HT1080 (cell line): ENCODE measurements at places on chromosomes 5 and 9. TPM values are rescaled to one million over a fixed set of nuclear protein-coding genes. Genes with fewer than 3 reads are reported as not detected.

DNA sequence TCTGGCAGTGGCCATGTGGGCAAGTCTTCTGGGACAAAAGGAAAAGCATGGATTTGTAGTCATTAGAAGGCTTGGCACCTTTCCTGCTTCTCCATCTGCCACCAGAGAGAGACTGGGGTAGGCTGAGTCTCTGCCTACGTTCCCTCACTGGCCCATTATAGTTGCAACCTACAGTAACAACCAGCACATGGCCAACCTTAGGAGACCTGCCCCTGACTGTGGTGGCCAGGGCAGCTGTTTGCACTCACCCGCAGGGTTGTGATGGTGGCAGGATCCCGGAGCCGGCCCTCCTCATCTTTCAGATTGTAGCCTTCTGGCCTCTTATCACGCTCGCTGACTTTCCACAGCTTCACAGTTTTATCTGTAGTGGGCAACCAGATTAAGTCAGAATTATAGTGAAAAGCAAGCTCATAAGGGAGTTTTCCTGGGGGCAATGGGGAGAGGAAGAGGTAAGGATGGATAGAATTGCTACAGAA, 174.9 kb upstream of the GPR151 start:
- no peak for DNase-seq

GRCh38 chr5:78419396-78419795, 59.0 kb downstream of the SCAMP1 start:
- DNase-seq: no peak

NOTCH1 gene
- total RNA-seq: 11.4 and 13.7 TPM in 2 replicates

CDH9 gene
- total RNA-seq: not detected in 2 replicates

ANKRD34B gene
- total RNA-seq: not detected in 2 replicates

DNA sequence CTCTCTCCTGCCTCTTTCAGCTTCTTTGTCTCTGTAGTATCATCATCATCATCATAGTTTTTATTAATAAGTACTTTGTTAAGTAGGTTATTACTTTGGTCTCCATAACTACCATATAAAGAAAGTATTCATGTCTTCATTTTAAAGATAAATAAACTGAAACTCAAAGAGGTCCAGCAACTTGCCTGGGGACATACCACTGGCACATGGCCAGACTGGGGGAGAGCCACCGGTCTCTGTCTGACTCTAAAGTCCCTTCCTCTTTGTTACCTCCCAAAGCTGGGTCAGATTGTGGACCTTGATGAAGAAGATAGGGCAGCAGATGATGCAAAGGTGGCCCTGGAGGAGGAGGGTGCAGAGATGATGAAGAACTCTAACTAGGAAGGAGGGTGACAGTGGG, 8.5 kb downstream of the CDX1 start:
- no peak for DNase-seq

COL15A1 gene
- 0.13 and 0.14 TPM in 2 replicates for total RNA-seq
